ENCODE measurements at places on chromosomes 4 and X.

GRCh38 chr4:1058198-1058996, 47.0 kb downstream of the FGFRL1 start:
- no peak for DNase-seq

DNA sequence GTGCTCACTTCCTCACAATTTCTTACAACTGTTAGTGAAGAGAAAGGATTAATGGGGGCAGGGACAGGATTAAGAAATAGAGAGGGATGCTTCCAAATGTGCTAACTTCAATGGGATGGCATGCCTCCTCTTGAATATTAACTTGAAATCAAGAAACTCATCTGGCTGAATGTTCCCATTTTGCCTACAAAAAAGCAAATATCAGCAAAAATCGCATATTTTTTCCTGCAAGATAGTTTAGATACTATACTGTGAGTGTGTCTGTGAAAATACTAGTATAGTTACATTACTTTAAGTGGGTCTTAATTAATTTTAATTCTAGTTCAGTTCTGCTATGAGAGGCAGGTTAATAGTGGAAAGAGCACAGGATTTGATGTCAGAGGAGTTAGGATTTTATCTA, 4.9 kb downstream of the PAICS start:
- no peak for DNase-seq

GRCh38 chr4:7341491-7342222, 93.1 kb downstream of the PSAPL1 start:
- DNase-seq, result no peak

- no peak for DNase-seq
These were observed 19.3 kb downstream of the NOA1 start for GRCh38 chr4:56958111-56958517.

DNA sequence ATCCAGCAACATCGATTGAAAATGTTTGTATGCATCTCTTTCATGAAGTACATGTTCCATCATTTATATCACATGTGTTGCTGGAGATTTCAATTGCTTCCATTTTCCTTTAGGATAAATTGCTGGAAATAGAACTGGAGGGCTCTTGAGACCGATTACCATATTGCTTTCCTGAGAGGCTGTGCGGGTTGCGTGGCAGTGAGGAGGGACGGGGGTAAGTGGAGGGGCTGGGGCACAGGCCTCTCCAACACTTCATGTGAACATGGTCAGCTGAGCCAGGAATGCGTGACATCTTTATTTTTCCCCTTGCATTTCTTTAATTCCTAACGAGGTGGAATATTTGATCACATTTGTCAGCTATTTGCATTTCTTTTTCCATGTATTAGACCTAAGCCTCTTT, 144.6 kb downstream of the TBL1X start:
- no peak for DNase-seq

GRCh38 chr4:42628740-42629139, 28.2 kb downstream of the ATP8A1 start:
- DNase-seq, result no peak

DNA sequence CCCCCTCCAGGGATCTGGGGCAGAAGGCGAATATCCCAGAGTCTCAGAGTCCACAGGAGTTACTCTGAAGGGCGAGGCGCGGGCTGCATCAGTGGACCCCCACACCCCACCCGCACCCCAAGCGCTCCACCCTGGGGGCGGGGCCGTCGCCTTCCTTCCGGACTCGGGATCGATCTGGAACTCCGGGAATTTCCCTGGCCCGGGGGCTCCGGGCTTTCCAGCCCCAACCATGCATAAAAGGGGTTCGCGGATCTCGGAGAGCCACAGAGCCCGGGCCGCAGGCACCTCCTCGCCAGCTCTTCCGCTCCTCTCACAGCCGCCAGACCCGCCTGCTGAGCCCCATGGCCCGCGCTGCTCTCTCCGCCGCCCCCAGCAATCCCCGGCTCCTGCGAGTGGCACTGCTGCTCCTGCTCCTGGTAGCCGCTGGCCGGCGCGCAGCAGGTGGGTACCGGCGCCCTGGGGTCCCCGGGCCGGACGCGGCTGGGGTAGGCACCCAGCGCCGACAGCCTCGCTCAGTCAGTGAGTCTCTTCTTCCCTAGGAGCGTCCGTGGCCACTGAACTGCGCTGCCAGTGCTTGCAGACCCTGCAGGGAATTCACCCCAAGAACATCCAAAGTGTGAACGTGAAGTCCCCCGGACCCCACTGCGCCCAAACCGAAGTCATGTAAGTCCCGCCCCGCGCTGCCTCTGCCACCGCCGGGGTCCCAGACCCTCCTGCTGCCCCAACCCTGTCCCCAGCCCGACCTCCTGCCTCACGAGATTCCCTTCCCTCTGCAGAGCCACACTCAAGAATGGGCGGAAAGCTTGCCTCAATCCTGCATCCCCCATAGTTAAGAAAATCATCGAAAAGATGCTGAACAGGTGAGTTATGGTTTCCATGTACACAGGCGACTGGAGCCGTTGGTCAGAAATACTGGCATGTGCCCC, at the start of gene CXCL1:
Gene CXCL1, plus strand, starts transcription at position 264 of the 926 bp plus-strand sequence. Its CDS starts 78 bp downstream, at position 342.
- DNase-seq, result no peak

DNA sequence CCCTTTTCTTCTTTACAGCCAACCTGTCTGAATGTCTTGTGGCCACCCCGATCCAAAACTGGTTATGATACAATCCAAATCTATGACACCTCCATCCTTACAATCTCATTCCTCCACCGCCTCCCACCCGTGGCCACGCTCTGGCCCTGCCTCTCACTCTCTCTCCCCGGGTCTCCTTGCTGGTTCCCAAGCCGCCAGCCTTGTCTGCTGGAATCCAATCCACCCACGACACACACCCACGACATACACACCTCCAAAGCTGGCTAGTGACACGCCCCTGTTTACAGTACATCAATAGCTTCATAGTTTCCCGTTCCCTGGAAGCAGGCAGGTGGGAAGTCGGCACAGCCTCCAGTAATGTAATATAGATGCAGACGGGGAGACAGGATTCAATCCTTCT, 99.0 kb downstream of the WFS1 start:
- DNase-seq, result no peak

DNA sequence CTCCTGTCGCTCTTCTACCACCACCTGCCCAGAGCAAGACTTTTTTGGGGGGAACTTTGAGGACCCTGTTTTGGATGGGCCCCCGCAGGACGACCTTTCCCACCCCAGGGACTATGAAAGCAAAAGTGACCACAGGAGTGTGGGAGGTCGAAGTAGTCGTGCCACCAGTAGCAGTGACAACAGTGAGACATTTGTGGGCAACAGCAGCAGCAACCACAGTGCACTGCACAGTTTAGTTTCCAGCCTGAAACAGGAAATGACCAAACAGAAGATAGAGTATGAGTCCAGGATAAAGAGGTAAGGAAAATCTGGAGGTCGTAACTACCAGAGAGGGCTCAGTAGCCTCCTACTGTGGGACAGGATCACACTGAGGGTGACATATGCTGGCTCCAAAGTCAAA, 364.5 kb downstream of the MAPK10 start:
- no peak for DNase-seq

DNA sequence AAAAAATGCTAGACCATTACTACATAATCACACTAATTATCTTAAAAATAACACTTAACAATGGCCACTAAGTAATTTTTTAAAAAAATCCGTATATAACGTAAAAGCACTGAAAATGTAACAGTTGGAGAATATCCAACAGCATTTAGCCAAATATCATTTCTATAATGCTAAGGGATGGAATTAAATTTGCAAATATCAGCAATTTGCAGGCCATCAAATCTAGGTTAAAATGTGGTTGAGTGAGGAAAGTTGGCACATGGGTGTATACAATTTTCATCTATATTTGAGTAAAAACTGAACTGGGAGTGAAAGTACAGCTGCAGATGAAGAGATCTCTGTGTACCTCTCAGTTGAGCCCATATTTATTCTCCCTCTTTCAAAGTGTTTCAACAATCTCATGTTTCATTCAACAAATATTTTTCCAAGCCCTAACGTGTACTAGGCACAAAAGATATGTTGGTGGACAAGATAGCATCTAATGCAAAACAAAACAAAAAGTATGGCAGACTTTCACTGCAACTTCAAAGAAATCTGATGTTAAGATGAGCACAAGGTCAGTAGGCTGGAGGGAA, 63.0 kb downstream of the MBNL3 start:
- DNase-seq, result no peak

DNA sequence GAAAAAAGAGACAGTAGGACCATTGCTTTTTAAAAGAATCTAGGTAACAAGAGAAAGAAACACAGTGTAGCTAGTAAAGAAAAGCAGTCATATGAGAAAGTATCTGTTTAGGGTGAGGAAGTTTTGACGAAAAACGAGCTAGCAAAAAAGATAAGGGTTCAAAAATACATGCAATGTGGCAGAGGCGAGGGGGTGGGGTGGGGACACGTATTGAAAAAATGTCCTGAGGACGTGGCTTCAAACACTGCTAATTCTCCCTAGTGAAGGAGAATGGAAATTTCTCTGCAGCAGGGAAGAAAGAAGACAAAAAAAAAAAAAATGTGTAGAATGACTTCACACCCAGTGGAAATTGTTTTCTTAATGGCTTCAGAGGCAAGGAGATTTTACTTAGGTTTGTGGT, 856.4 kb upstream of the INTU start:
- no peak for DNase-seq

DNA sequence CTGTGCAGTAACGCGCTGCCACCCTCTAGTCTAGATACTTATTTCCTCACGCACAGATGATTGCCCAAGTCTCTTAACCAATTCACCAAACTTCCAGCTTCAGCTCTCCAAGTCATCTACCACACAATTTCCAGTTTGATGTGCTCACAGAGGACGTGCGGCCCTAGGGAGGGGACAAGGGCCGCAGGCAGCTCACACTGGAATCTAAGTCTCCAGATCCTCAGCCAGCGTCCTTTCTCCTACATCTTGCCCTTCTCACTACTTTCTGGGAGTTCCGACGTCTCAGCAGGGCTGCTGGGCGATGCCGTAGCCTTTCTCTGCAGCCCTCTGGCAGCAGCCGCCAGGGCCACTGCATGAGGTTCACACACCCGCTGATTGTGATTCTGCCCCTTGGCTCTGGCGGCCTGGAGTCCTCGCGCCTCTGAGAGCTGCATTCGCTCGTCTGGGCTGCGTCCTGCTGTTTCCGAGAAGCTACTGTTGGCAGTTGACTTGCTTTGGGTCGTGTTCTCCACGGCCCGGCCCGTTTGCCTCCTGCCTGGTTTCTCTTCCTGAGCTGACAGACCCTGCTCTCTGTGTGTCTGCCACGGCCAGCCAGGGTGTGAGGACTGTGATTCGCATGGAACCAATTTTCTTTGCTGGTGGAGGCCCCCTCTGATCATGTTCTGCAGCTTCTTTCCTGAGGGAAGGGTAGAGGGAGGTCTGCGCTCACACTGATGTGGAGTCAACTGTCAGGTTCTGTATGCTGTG, 14.1 kb upstream of the TMEM131L start:
- no peak for DNase-seq

- DNase-seq, result no peak
These were observed 145.7 kb upstream of the NUDT6 start for GRCh38 chr4:123068081-123068480.

- no peak for DNase-seq
These were observed 2.2 kb downstream of the PCDH10 start for GRCh38 chr4:133151341-133151690.

DNA sequence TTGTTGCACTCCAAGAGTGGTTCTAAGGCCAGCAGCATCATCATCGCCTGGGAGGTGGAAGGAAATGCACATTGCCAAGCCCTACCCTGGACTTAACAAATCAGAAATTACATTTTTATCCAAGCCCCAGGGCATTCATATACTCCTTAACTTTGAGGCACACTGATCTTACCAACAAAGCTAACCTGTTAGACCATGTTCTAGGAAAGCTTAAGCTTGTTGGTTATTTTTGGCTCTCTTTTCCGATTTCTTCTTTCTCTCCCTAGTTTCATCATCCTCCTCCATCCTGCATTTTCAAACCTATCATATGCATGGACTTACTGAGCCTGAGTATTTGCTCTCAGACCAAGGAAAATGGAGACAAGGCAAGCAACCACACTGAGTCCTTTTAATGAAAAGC, 133.4 kb downstream of the OPHN1 start:
- no peak for DNase-seq

DNA sequence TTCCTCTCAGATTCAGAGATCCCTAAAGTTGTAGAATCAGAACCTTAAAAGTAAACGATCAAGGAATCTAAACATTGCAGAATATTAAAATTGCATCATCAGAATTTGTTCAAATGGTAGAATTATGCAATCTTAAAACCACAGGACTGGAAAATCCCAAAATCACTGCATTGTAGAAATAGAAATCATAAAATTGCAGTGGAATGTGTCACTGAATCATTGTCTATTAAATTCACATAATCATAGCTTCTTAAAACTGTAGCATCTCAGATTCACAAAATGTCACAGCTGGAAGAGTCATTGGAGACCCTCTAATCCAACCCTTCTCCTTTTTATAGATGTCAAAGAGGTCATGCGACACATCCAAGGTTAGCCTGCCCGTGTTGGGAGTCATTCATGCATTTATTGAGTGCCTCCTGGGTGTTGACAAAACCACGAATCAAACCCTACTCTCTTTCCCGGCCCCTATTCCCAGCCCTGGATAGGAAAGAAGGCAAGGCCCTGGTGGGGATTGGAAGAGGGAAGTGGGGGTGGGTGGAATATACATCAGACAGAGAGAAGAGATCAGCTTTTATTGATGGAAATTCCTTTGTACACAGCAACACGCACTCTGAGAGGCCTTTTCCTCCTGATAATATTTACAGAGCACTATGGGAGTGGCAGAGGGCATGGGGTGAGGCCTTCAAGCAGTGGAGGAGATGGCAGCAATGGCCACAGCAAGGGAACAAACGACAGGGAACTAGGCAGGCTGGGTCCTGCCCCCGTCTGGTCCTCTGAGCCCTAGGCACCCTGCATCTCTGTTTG, 15.4 kb downstream of the IQSEC2 start:
- DNase-seq, result no peak

- no peak for DNase-seq
These were observed 2.2 kb downstream of the SLITRK4 start for GRCh38 chrX:143633461-143634308.

- no peak for DNase-seq
These were observed 203.7 kb upstream of the MBNL3 start for GRCh38 chrX:132692526-132692925.

DNA sequence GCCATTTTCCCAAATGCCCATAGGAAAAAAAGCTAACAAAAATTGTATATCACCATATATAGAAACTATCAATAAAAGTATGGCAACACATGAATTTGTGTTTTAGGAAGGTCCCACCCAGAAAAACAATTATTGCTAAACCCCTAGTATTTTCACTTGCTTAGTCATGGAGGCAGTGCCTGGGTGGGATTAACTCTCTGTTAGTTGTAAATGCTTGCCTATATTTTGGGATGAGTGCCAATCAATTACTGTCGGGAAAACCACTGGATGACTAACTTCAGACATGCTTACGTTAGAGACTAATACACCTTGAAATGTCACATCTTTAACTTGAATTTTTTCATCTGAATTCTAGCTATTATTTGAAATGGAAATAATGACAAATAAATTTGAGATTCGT, 33.9 kb downstream of the TMPRSS11A start:
- DNase-seq, result no peak

DNA sequence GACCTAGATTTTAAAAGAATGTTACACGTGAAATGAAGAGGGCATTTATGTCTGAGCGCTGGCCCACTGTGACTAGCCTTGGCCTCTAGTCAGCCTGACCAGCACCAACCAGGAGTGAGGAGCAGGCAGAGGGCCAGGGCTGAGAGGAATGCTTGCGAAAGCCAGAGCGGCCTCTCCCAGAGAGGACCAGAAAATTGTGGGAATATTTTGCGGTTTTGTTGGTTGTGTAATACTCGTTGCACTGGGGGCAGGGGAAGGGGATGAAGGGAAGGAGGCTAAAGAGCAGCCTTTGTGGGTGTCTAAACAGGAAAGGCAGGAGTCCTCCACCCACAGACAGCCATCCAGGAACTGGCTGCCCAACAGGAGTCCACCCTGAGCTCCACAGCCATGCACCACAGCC, 3.8 kb downstream of the GABRE start:
- DNase-seq, result no peak
